ENCODE measurements at places on chromosomes 4 and X. TPM values are rescaled to one million over a fixed set of nuclear protein-coding genes. Genes with fewer than 3 reads are reported as not detected.
A peak's percentile ranks its signal among the peaks of the same experiment; 100 is the strongest.

- no peak for DNase-seq
These were observed 100.0 kb downstream of the ADRA2C start for GRCh38 chr4:3865986-3866812.

DNA sequence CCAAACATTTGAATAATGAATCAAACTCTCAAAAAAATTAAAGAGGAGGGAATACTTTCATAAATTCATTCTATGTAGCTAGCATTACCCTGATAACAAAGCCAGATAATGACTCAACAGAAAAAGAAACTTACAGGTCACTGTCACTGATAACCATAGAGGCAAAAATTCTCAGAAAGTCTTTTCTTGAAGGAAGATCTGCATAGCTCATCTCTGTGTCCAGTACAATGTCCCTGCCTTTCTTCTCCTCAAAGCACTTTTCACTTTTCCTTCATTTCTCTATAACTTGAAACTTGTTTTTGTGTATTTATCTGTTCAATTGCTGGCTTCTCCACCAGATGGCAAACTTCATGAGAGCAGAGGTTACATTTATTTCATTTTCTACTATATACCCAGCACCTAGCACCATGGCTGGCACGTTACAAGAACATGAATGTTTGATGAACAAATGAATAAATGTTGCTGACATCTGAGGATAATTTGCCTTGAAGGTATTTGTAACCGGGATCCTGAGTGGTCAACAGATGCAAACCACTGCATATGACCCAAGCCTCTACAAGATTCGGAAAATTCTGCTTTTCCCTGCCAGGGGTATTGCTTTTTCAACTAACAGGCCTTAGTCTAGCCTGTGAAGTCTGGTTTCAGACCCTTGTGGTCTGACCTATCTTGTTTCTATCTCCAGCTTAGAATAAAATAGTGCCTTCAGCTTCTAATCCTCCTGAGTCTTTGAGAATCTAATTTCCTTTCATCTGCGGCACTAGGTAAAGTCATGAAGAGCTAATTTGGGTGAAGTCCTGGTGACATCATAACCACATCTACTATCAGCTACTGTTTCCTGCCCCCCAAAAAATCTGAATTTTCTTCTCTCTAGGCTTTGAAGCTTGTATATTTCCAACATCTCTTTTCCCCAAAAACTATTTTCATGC, 52.5 kb upstream of the ANTXR2 start:
- peak; percentile 41 for DNase-seq

Gene TCEAL6
- not detected for total RNA-seq

Gene TRMT44
- total RNA-seq: 14.1 TPM

Gene TEX11
- not detected for total RNA-seq

- no peak for DNase-seq
These were observed 247.2 kb upstream of the ADGRL3 start for GRCh38 chr4:60952921-60953320.

GRCh38 chr4:154526151-154526550, 24.0 kb downstream of the PLRG1 start:
- no peak for DNase-seq

Gene SATL1
- 0.79 TPM for total RNA-seq

Gene NWD2
- total RNA-seq: not detected

GRCh38 chr4:128954941-128955340, 138.4 kb downstream of the SCLT1 start:
- no peak for DNase-seq

GRCh38 chrX:51665981-51666380, 16.6 kb downstream of the CENPVL2 start:
- DNase-seq: no peak

DNA sequence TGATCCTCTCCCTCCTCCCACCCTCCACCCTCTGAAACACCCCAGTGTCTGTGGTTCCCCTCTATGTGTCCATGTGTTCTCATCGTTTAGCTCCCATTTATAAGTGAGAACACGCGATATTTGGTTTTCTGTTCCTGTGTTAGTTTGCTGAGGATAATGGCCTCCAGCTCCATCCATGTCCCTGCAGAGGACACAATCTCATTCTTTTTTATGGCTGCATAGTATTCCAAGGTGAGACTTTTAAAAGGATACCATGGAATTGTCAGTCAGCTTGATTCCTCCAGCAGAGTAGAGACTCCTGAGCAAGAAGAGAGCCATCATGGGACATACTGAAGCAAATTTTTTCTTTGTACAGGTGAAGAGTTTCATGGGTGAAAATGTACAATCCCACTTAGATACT, 38.8 kb upstream of the MTM1 start:
- no peak for DNase-seq

- DNase-seq: no peak
These were observed 2222.3 kb upstream of the AGA start for GRCh38 chr4:179664430-179665027.

DNA sequence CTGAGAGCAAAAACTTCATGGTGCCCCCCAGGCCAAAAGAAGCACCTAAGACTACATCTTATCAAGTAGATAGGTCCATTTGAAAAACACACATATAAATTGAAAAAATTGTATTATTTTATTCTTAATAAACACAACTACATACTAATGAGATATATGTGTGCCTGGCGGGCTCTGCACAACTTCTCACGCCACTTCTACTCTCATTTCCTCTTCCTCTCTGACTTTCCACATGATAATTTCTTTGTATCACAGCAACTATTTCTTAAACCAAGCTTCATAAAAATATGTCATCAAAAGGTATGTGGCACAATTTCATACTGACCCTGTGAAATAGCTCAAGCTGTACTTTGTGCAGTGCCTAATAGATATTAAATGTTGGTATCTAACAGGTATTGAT, 10.7 kb upstream of the NPY2R start:
- no peak for DNase-seq

Gene RIPPLY1
- not detected for total RNA-seq

Gene MXRA5
- total RNA-seq: not detected

GRCh38 chrX:27619975-27620374, 29.8 kb downstream of the DCAF8L2 start:
- DNase-seq: peak; percentile 61

Gene ZNF630
- total RNA-seq: 3.7 TPM

DNA sequence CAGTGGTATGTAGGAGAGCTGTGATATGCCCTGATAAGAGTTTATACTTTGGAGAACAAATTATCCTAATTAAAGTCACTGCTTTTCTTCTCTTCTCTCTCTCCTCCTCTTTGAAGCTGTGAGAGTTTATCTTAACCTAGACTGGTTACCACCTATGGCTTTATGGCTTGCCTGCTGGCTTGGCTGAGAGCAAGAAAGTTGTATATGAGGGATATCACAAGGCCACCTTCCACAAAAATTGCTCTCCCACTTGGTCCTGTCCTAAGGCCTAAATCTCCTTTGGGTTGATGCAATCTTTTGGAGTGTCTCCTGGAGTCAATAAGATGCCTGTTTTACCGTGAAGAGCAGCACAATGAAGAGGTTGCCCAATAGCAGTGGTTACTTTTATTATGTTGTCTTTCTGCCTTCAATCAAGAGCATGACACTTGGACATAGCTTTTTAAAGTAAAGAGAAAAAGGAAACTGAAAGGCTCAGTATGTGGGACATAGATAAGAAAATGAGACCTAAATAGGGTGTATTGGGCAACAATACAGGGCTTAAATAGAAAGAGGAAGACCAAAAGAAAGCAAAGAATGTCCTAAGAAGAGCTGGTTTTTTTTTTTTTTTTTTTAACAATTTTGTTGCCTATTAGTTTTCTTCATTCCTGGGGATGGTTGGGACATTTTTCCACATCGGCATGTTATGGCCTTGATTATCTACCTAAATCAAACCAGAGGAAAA, 9.2 kb downstream of the GUCY1A1 start:
- DNase-seq: peak; percentile 95

GRCh38 chr4:176575141-176575730, 217.5 kb downstream of the VEGFC start:
- DNase-seq: no peak

DNA sequence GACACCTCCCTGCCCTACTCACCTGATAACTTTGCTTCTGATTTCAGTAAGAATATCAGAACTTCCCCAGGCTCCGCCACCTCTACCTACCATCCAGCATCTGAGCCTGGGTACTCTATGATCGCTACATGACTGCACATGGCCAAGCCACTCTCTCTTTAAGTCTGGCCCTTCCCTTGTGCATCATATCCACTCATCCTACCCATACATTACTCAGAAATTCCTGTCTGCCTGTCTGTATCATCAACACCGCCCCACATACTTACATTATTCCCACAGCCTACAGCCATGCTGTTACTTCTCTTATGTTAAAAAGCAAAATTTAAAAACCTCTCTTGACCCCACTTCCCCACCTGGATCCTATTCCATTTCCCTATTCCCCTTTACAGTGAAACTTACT, 84.7 kb downstream of the SCD5 start:
- no peak for DNase-seq

- DNase-seq: no peak
These were observed 73.7 kb downstream of the GATB start for GRCh38 chr4:151687021-151687640.

Gene DGAT2L6
- not detected for total RNA-seq

Gene FDCSP
- not detected for total RNA-seq

Data from Karpas-422 (cell line).